ENCODE measurements at places on chromosomes 2 and 18. TPM values are rescaled to one million over a fixed set of nuclear protein-coding genes. Genes with fewer than 3 reads are reported as not detected.

The TMEM178A gene
- total RNA-seq: 2.2 TPM

The TCF23 gene
- total RNA-seq: not detected

GRCh38 chr2:148926981-148927401 is 52.0 kb downstream of the KIF5C start:
- peak; percentile 89 for DNase-seq

DNA sequence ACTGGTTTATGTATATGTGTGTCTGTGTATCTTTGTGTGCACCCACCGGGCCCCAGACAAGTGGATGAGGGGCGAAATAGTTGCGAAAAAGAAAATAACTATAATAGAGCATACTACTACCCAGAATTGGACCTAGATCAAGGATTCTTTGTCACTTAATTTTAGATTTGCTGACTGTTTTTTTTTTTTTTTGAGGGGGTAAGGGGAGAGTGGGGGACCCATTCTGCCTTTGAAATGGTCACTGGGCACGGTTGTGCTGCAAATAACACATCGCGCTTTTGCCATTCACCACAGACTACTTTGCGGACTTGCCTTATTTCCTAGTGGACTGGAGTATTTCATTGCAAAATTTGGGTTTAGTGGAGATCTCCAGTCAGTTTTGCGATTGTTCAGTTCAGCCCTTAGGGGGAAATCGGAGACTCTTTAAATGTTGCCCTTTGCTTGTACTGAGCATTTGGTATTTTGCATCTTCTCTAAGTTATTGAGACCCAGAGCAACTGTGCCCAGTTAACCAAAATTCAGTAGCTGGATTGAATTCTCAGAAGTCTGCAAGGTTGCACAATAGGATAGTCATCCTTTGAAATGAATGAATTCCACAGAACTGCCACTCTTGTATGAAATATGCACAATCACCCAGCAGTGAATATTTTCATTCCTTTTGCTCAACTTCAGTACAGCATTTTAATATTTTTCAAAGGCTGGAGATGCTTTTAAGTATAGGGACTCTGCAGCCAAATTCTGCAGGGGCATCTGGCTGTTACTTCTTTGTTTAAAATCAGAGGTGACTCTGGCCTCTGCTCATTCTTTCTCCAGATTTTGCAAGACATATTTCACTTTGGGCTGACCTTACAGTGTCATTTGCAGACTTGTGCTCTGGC is 2.9 kb downstream of the TRIB2 start:
- no peak for DNase-seq

DNA sequence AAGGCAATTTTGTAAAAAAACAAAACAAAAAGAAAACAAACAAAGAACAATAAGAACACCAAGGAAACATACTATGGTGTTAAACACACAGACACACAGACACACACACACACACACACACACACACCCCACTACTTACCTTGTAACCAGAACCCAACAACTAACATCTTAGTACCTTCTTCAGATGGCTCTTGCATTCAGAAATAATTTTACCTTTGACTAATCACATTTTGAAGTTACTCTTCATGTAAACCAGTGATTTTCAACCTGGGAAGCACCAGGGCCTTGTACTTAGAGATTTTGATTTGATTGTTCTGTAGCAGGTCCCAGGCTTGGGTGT is 87.5 kb downstream of the AQP4 start:
- DNase-seq: peak; percentile 26

DNA sequence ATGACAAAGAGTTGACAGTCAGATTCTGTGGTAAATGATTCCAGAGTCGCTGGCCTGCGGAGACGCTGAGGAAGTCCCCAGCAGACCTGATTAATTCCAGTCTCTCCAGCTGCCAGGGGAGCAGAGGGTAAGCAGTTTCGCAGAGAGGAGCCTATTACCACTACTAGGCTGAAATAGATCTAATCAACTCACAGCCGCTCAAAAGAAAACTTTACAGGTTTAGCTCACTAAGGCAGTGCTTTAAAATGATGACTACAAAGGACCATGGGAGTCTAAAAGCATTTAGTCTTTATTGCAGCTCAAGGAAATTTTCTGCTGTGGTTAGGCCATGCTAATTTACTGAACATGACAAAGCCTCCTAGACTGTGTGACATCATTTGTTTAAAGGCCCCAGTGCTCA is 445.6 kb upstream of the POU3F3 start:
- no peak for DNase-seq

DNA sequence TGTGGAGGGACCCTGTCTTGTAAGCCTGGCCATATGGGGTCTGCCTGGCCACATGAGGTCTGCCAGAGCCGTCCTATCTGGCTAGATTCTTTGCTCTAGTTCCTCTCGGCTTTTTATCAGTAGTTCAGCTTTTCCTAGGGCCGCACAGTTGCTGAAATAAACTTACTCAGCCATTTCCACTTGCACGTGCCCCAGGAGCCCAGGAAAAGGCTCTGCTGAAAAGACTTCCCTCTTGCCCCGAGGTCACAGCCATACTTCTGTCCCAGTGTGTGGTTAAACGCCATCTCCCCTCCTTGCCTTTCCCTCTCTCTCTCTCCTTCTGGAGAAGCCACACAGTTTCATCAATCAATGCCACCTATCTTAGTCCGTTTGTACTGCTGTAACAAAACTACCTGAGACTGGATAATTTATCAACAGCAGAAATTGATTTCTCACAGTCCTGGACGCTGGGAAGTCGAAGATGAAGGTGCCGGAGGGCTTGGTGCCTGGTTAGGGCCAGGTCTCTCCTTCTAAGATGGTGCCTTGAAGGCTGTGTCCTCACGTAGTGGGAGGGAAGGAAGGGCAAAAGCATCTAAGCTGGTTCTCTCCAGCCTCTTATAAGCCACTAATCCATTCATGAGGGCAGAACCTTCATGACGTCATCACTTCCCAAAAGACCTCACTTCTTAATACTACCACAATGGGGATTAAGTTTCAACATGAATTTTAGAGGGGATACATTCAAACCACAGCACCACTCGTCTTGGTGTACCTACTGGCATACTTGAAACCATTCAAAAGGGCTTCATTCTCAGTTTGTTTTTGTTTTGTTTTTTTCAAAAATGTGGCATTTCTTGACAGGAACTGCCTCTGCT is 11.2 kb upstream of the GALM start:
- DNase-seq: no peak

DNA sequence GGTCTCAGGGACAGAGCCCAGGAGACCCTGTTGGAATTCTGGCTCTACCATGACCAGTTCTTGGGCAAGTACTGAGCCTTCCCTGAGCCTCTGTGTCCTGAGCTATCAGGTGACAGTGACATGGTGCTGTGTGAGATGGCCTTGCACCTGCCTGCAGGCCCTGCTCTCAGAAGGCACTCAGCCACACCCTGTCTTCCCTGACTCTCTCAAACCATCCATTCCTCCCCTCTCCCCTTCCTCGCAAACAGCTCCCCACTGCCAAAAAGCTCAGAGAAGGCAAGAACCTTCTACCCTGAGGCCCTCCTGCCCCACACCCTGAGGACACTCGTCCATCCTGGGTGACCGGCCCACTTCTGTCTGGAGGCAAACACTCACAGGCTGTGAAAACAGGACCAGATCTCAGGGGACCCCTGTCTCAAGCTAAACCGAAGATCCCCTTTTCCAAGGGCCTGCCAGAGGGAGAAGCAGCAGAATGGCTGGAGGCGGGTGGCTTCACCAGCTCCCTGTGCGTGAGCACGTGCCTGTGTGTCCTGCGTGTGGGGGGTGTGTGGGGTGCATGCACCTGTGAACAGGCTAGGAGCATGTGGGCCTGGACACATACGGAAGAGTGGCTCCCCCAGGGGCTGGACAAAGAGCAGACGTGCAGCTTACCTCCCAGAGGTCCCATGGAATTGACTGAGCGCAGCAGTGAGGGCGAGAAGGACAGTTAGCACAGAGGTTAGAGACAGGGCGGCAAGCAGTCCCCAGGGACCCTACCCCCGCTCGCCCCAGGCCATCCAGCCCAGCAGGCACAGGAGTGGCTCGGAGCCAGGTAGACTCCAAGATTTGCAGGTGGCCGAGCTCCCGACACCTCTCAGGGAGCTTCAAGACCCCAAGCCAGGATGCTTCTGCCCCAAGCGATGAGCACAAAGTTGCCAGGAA is 53.9 kb downstream of the BIN1 start:
- no peak for DNase-seq

DNA sequence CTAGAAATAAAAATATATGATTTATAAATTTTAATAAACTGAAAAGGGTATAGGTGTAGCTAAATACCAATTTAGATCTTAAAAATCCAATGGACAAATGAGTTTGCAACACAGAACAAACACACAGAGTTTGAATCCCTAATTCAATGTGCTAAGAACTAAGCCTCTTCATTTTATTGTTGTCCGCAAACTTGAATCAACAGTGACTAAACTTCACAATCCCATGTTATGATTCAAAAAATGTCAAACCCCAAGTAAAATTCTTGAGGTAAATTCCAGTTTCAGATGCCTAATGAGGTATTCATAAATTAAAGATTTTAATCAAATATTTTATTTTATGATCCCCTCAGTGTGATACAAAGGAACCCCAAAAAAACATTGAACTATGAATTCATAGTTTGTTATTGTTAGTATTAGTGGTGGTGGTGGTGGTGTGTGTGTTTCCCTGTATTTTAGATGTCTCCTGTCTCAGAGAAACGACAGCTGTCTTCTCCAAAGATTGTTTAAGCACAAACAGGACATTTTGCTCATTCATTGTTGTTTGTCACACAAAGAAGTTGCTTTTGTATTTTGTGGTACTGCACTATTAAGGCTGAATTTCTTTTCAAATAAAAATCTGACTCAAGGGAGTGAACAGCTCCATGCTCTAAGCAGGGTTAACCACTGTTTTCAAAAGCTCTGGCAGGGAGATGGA is 259.8 kb downstream of the OSR1 start:
- no peak for DNase-seq

- no peak for DNase-seq
Observed at GRCh38 chr2:84957771-84958134, 13.2 kb upstream of the KCMF1 start.

GRCh38 chr2:208142925-208143799 is 2.8 kb downstream of the CRYGB start:
- no peak for DNase-seq
